Natural killer cell (primary cell): ENCODE measurements at places on chromosomes 2 and 18. TPM values are rescaled to one million over a fixed set of nuclear protein-coding genes. Genes with fewer than 3 reads are reported as not detected.

DNA sequence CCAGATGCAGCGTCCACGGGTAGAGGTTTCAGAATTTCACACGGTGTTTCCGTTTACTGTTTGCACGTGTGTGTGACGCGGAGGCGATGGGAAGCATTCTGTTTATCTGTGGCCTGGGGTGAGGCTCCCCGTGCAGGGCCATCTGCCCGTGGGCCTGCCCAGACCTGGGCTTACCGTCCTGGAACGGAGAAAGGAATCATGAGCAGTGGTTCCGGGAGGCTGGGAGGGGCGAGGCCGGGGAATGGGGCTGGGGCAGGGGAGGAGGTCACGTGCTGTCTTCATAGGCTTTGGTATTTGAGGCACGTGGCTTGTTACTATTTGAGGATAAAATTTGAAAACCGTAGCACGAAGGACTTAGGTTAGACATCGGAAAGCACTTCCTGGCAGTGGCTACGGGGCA lies 77.9 kb downstream of the RTP5 start:
- DNase-seq = no peak

The OTOS gene
- not detected for total RNA-seq

The ERICH2 gene
- not detected for total RNA-seq

- no peak for DNase-seq
Observed at GRCh38 chr2:178928077-178928476, 120.9 kb upstream of the TTN start.

DNA sequence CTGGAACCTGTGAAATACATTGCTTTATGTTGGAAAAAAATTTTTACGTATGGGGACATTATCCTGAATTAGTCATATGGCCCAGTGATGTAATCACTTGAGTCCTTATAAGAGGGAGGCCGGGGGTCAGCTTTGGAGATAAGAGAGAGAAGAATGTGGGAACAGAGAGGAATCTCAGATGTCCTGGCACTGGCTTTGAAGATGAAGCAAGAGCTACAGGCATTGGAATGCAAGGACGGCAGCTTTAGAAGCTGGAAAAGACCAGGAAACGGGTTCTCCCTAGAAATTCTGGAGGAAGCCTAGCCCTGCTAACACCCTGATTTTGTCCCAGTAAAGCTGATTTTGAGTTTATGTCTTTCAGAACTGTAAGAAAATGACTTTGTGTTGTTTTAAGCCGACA lies 1129.9 kb upstream of the GYPC start:
- no peak for DNase-seq

DNA sequence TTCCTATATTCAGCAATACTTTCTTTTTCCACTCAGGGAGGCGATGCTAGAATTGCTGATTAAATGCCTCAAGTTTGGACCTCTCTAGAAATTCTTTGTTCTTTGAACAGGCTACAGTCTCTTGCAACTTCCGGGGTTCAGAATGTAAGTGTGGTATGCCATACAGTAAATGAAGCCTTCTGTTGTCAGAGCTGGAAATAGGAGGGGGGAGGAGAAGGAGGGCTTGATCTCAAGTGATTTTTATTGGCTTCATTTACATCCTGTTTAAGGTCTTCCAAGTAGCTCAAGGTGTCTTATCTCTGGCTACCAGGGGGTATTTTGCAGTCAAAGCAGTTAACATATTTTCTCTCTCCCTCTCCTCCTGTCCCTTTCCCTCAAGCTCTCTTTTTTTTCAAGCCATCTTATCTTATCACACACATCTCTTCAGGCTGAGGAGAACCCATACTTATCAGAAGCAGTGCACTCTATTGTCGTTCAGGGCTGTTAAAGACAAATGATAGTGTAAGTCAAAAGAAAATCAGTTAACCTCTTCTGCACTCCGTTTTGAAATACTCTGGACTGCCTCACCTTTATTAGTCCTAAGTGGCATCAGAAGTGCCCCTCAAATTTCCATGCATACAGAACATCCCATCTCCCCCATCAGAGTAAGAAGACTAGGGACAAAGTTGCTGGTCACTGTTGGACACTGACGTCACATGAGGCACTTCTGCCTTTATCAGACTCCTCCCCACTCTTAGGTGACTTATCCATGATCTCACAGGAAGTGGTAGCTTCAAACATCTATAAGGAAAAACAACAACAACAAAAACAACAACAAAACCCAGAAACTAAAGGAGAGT lies 112.2 kb downstream of the ZNF521 start:
- no peak for DNase-seq

DNA sequence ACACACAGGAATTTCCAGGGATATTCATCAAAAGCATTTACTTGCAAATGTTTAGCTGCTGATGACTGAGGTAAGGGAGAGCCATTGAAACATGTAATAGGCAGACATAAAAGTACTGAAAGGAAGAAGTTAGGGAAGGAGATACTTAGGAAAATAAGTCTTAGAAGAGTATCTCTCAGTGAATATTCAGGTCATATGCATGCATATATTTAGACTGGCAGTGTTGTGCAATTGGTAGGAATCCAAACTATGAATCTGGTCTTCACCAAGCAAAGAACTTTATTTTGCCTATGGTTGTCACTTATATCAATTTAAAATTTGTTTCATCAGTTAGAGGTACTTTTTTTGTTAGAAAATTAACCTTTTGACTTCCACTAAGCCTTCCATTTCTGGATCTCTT lies 1490.7 kb downstream of the SUCLG1 start:
- DNase-seq = no peak
